ENCODE measurements at places on chromosomes 6 and 20.

GRCh38 chr6:79146421-79146820 is 68.4 kb upstream of the PHIP start:
- DNase-seq: peak; percentile 1

DNA sequence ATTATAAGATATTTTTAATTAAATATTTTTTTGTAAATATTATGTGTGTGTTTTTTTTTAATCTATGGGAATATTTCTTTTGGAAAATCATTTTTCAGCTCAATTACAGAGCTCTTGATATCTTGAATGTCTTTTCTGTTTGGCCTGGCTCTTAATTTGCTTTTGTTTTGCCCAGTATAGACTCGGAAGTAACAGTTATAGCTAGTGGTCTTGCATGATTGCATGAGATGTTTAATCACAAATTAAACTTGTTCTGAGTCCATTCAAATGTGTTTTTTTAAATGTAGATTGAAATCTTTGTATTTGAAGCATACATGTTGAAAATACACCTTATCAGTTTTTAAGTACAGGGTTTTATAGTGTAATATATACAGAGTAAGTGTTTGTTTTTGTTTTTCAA is 2.6 kb downstream of the ID4 start:
- no peak for DNase-seq

DNA sequence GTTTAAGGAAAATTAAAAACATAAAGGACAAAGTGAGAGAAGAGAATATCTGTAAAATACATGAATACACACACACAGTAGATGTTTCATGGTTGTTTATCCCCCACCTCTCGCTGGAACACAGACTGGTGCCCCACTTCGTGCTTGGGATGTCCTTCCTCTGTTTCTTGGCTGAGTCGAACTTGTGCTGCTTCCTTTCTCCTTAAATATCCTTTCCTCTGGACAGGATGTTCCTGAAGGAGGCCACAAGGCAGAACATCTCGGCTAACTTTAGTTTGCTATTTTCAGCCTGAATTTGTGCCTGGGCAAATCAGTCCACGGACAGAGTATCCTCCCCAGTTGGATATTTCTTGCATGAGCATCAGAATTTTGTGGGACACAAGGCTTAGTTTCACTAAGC is 54.7 kb upstream of the ZMYND8 start:
- no peak for DNase-seq

DNA sequence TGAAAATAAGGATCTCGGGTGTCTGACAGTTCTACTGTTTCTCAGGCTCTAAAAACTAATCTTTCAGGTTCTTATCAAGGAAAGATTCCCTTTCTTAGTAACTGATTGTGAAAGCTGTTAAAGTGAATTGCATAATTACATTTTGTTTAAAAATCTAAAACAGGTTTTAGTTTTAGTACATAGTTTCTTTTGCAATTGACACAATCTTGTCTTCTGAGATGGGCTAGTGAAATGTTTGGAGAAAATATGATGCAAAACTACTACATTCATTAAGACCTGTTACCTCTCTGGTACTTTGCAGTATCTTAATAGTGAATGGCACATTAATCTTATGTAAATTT is 298.4 kb downstream of the UTRN start:
- no peak for DNase-seq

- DNase-seq: no peak
Observed at GRCh38 chr20:723756-724155, 44.5 kb downstream of the SLC52A3 start.
